ENCODE measurements at places on chromosomes 7 and 10.

GRCh38 chr10:131358741-131359442 is 47.4 kb upstream of the TCERG1L start:
- no peak for DNase-seq

GRCh38 chr7:13602036-13602435 is 387.4 kb downstream of the ETV1 start:
- DNase-seq = no peak

DNA sequence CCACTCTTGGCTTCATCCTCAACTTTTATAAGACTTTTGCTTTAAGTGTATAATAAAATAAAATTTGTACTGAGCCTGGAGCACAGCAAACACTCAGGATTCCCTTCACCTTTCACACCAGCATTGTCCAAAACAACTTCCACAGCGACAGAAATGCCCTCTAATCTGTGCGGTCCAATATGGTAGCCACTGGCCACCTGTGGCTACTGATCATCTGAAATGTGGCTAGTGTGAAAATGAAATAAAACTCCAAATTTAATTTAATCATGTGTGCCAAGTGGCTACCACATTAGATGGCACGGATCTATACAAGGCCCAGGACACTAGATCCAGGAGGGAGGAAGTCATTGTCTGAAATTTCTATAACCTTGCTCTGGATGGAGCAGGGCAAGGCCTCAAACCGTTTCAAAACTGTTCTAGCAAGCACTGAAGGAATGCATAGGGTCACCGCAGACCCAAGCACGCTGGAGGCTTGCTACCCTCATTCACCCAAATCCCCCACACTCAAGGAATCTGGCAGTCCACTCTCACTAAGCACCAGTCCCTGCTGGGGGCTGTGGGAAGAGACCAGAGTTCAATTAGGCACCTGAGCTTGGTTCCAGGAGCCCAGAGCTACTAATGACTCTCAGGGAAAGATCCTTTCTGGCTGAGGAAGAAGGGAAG is 6.3 kb upstream of the MYO1G start:
- no peak for DNase-seq

DNA sequence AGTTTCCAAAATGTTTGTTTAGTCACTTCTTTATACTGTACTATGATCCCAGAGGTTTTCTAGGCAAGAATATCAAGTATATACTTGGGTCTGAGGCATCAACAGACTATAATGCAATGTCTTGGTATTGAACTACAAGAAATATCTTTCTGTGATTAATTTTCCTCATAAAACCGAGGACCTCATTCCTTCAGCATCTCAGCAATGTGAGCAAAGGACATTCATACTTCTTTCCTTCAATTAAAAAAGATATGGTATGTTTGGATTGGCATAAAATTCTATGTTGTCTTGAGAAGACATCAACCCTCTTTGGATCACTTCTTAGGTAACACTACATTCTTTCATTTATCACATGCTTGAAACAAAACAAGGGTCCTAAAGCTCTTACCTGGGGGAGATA is 524.5 kb downstream of the PHTF2 start:
- no peak for DNase-seq

- DNase-seq = no peak
Measured at GRCh38 chr7:55939514-55940123, 12.1 kb upstream of the MRPS17 start.

GRCh38 chr7:158065340-158065739 is 522.3 kb downstream of the PTPRN2 start:
- no peak for DNase-seq

DNA sequence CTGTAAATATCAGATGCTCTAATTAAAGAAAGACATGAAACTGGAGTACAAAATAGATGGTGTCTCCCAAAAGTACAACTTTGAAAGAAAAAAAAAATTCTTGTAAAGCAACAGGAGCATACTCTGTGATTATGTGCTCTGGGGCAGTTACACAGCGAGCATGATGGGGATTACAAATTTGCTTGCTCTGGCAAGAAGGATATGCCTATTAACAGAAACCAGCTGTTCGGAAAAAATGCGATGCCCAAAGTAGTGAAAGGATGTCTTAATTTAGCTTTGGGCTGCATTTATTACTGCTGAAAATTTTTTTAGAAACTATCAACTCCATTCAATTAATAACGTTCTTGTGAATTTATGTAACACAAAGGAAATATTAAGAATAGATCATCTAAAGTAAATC is 256.9 kb upstream of the TPK1 start:
- DNase-seq = no peak

DNA sequence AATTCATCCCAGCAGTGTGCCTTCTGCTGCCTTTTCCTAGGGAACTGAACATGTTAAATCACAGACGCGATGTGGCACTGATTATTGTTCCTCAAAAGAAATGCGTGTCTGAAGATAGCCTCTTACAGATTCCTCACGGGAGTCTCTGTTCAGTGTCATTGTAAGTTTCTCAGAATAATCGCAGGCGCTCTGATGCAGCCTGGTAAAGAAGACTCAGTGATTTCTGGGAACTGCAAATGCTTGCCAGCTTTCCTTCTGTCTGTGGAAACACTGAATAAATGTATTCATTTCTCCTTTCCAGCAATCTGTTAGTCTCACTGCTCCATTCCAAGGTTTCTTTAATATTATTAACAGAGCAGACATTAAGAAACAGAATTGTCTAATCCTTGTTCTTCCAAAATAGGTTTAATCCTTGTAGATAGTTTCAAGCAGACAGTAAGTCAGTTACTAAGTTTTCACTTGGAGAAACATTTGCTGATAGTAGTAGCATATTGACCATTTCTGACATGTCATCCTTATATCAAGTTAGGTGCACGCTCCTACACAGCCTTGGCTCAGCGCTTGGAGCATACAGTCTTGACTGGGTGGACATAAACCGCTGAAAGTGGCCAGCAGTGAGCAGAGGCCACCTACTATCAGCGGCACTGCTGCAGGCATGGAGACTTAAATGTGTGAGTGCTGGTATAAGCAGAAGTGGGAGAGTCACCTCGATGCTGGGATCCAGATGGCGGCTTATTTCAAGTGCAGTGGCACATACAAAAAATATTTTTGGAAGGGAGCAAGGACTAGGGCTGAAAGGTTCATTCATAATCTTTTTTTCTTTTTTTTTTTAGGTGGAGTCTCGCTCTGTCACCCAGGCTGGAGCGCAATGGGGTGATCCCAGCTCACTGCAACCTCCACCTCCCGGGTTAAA is 27.7 kb downstream of the MMRN2 start:
- no peak for DNase-seq

- DNase-seq = no peak
Measured at GRCh38 chr7:52635021-52635420, 400.4 kb upstream of the POM121L12 start.

GRCh38 chr10:112735041-112735695 is 214.9 kb upstream of the TCF7L2 start:
- no peak for DNase-seq

DNA sequence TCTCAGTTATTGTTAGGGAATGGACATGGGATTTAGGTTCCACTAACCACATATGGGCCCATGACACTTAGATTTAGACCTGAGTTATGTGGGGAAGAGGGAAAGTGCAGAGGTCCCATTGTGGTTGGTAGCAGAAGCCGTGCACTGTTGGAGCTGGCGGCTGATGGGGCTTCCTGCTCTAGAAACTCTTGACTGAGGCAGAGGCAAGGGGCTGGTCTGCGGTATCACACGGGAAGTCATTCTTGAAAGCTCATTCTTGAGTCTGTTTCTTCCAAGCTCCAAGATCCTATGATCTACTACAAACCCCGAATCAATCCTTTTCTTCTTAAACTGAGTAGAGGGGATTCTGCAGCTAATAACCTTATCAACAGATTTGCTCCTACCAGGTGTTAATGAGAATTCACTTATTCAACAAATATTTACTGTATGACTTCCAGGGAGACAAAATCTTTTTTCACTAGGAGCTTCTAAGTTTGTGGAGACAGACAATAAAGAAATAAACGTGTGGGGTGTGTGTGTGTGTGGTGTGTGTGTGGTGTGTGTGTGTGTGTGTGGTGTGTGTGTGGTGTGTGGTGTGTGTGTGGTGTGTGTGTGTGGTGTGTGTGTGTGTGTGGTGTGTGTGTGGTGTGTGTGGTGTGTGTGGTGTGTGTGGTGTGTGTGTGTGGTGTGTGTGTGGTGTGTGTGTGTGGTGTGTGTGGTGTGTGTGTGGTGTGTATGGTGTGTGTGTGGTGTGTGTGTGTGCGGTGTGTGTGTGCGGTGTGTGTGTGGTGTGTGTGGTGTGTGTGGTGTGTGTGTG is 57.1 kb downstream of the AOC1 start:
- peak; percentile 13 for DNase-seq

DNA sequence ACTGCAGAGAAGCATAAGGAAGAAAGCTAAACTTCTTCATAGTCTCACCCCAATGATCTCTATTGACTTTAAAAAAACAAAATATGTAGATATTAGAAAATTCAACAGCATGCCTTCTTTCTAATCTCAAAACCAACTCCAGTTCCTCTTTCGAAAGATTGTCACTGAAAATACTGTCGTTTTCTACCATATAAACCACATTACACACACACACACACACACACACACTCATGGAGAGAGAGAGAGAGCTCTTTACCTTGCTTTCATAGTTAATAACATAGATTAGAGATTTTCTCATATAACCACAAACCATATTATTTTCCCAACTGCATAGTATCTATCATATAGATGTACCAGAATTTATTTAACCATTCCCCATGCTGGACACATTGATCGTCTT is 296.2 kb upstream of the MGMT start:
- DNase-seq = no peak

GRCh38 chr10:11612021-11613001 is 861 bp upstream of the USP6NL start:
- DNase-seq = no peak

DNA sequence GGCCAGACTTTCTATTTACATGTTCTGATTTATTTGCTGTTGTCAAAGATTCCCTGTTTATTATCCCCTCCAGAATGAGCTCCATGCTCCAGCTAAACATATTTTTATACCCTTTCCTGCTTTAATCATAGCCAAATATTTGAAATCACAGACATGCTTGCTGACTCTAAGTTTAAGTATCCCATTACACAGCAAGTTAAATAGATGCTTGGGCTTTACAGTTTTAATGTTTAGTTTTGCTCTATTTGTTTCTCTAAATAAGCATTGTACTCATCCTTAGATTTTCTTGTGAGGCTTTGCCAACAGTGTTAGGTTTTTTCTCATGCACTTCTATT is 196.8 kb downstream of the TAX1BP1 start:
- DNase-seq = no peak

- no peak for DNase-seq
Measured at GRCh38 chr10:17801507-17801906, 7.6 kb upstream of the MRC1 start.

DNA sequence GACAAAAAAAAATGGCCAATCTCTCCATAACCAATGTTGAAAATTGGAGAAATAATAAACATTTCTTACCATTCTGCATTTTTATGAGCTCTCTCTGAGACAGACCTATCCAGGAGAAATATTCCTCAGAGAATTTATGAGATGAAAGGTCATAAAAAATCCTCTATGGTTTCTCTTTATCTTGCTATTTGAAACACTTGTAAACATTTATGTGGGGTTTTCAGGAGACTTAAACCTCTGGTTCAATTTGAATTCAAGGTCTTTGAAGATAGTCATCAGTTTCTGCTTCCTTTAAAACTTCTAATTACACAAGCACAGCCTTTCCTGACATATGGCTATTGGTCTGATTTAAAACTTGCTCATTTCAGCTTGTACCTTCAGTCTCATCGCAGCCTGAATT is 78.5 kb upstream of the APBB1IP start:
- DNase-seq = no peak

DNA sequence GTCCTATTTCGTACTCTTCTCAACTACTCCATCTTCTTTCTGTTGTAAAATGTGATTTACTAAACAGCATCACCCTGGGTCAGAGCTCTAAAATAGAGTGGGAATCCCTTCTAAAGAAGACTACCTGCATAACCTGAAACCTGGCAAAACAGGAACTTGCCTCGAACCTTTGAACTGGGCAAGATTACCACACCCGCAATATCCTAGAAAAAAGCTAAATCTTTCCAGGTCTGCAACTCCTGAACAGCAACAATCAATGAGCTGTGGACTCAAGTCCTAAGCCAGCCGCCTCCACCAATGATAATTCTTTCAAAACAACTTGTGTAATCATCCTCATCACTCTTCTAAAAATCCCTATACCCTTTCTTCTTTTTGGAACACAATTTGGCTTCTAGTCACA is 824.2 kb upstream of the COBL start:
- DNase-seq = no peak

Data from effector CD4-positive, alpha-beta T cell (primary cell).